Mesenteric fat pad (tissue), 1 donor: ENCODE measurements at places on chromosomes 6 and 20. TPM values are rescaled to one million over a fixed set of nuclear protein-coding genes. Genes with fewer than 3 reads are reported as not detected.

- no peak for DNase-seq
These were observed 80.4 kb upstream of the ZNF184 start for GRCh38 chr6:27553123-27553904.

- peak; percentile 86 for DNase-seq
These were observed 1.0 kb downstream of the NAPB start for GRCh38 chr20:23419995-23420901.

- DNase-seq, result no peak
These were observed 50.2 kb downstream of the MCHR2 start for GRCh38 chr6:99943846-99944245.

DNA sequence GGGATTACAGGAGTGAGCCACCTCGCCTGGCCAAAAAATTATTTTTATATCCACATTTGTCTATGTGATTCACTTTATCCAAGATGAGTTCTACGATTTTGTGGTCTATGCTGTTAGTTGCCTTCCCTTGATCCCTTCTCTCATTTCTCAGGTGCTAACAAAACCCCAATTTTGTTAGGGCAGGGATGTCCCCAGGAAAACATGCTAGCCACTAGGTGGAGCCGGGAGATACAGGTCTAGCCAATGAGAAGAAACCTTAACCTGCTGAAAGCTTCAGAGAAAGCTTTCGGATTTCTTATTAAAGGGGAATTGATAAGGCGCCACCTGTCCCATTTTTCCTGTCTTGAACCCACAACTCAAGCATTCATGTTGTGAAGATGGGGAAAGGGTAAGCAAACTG is 167.4 kb upstream of the OLIG3 start:
- DNase-seq, result no peak

GRCh38 chr6:44622956-44623355 is 235.4 kb downstream of the CDC5L start:
- DNase-seq, result no peak

- DNase-seq, result no peak
These were observed 5.7 kb downstream of the CDC40 start for GRCh38 chr6:110185879-110186278.

DNA sequence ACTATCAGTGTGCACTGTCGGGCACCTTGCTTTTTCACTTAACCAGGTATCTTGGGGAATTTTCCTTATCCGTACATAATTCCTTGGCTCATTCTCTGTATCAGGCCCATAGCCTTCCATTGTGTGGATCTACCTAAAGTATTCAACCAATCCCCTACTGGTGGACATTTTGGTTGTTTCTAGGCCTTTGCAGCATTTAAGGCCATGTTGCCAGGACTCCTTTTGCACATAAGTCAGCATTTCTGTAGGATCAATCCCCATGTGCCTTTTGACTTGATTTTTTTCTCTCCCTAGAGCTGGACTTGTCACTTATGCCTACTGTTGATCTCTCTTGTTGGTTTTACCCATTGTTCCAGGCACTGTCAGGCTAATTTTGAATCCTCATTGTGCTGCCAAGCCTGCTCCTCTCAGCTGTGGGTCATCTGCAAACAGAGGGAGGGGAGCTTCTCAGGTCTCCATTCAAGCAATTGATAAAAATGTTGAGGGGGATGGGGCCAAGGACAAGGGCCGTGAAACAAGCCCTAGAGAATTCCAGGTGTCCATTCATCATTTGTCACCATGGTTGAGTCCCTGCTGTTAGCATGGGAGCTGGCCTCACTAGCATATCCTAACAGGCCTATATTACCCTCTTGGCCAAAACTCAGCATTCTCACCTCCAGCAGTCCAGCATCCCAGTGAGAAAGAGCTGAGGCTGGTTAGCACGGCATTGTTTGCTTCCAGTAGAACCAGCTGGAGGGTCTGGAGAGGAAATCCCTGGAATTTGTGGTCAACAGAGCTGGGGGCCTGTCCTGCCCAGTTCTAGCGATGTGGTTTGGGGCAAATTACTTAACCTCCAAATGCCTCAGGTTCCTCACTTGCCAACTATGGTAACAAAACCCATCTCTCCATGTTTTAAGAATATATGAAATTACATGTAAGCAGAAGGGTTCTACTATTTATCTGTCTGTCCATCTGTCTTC is 178.4 kb downstream of the MRPL14 start:
- peak; percentile 53 for DNase-seq

- no peak for DNase-seq
These were observed 45.0 kb downstream of the LIN28B start for GRCh38 chr6:105001906-105002305.

Gene FAM162B
- total RNA-seq, result 5.1 TPM

Gene TEAD3
- 25.3 TPM for total RNA-seq

Gene NR2E1
- total RNA-seq, result not detected

- DNase-seq, result no peak
These were observed 52.9 kb upstream of the UNC93A start for GRCh38 chr6:167238146-167238693.
